Omental fat pad (tissue), 4 donors: ENCODE measurements at places on chromosomes 5 and 9. TPM values are rescaled to one million over a fixed set of nuclear protein-coding genes. Genes with fewer than 3 reads are reported as not detected.

GRCh38 chr9:97749928-97750327 lies 52.8 kb upstream of the XPA start:
- no peak for DNase-seq

DNA sequence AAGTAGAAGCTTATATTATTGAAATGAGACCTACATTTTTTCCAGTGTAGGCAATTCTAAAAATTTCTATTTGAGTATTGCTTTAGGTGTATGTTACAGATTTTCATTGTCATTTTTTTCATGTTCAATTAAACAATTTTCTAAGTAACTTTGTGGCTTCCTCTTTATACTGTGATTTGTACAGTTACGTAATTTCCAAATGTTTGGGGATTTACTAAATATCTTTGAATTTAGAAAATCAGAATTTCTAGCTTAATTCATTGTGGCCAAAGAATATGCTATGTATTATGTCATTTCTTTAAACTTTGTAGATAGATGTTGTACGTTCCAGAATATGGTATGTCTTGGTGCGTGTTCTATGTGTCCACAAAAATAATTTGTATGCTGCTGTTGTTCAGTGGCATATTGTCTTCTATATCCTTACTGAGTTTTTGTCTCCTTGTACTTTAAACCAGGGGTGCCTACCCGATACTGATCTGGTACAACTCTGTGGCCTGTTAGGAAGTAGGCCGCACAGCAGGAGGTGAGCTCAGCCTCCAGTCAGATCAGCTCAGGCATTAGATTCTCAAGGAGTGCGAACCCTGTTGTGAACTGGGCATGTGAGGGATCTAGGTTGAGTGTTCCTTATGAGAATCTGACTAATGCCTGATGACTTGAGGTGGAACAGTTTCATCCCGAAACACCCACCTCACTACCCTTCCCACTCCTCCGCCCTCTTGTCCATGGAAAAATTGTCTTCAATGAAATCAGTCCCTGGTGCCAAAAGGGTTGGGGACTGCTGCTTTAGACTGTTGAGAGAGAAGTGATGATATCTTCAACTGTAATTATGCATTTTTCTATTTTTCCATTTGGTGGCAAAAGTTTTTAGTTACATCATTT lies 63.5 kb downstream of the UBE2R2 start:
- DNase-seq: no peak

DNA sequence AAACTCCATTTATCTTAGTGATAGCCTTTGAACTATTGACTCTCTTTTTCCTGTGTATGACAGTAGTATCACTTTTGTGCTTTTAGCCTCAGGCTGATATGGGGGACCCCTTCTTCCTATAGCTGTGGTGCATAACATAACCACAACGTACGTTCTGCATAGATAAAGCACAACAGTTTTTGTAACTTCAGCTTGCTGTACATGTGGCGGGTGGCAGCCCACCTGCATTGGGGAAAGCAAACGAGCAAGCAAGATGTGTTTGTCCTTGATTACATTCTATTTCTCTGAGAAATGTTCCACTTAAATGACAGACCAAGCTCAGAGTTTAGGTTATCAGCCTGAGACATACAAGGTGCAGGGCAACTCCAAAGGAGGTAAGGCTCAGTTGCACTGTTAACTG lies 309.4 kb downstream of the KDM4C start:
- no peak for DNase-seq

DNA sequence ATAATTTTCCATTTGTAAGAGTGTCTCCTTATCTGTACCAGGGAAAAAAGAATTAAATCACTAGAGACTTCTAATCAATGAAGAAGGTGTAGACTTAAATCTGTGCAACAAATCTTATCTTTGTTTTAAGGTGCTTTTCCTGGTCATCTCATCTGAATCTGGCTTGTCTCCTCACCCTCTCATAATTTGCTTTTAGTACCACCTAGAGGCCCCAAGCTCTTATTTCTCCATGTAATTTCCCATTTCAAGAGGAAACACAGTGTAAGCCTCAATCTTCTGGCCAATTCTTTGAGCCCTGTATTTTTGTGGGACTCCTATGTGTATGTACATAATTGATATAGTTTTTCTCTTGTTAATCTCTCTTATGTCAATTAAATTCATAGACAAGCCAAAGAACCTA lies 1975.3 kb upstream of the CDH6 start:
- DNase-seq: no peak

DNA sequence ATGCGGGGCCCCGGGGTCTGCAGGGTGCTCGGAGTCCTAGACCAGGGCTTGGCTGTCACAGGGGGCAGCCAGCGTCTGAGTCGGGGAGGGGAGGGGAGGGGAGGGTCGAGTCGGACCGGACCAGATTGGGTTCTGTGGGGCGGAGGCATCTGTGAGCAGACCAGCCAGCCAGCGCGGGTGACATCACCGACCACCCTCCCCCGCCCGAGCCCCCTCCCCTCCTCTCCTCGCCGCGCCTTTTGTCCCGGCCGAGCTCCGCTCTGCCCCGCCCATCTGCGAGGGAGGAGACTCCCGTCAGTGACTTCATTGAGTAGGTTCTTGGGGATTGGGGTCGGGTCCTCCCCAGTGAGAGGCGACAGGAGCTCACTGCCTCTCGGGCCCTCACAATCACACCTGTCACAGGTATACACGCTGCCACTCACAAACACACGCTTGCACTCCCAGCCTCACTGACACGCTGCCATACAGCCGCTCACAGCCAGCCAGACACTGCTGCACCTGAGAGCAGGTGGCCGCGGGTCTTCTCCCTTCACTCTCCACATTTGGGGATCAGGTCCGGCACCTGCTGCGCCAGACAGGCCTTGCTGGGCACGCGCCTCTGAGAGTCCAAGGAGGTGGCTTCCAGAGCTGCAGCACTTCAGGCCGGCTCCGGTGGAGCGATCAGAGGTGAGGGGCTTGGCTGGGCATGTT lies 546 bp downstream of the DNAJB5 start:
- DNase-seq: peak; percentile 60

DNA sequence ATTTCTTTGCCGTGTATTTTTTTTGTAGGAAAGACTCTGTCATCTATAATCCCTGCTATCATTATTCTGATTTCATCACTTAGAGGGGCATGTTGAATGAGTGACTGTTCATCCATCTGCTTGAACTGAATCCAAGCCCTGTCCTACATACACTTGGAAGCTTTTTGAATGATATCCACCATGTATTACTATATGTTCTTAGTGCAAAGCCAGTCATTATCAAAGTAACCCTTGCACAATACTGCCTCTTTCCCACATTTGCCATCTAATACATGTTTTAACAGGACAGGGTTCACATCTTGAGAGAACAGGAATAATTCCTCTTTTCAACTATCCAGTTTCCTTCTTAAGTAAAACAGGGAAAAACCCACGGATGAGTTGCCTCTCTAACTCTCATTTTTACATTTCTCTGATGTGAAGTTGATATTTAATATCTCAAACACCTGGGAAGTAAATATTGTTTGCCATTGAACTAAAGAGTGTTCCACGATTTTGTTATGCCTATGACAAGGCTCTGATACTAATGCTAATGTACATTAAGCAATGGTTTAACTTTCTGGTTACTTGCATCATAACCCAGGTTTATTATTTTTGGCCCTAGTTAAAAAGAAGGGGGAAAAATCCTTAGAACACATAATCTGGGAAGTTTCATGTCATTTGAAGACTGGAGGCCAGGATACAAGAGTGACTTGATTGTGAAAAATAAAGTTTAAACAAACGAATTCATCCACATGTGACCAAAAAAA lies 103.7 kb upstream of the TARS1 start:
- no peak for DNase-seq

DNA sequence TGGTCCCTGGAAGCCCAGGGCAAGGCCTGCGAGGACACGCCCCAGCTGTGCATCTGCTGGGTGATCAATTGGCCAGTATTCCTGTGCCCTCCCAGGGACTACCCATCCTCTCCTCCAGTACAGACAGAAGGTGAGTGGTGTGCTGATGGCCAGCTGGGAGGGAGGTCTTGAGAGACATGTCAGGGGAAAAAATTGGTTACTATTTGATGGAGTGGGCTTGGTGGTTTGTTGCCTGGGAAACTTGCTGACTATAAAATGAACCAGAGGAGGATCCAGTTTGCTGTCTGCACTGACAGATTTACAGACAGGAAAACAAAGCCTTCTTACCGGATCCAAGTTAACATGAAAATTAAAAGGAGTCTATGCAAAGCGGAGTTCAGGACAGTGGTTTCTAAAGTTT lies 40.3 kb downstream of the MAP1B start:
- DNase-seq: no peak

DNA sequence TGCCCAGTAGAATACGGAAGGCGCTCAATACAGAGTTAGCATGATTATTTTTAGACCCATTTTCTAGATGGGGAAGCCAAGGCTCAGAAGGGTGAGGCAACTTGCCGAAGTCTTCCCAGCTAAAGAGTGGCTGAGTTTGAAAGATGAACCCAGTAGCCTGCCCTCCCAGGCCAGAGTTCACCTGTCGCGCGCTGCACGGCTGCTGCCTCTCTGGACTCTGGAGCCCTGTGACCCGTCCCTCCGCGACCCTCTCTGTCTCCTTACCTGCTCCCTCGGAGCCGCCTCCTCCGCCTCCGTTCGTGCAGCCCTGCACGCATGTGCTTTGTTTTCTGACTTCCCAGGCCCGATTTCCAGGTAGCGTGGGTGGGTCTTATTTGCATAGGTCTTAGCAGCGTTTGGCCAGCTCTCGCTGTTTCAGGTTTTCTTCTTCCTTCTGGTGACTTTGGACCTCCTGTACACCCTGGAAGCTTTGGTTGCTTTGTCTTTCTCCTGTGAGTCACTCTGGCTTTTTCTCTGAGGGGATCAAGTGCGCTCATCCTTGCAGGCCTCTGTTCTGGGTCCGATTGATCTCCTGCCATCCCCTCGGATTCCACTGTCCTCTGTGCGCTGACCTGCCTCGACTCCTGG lies at the start of gene RNF183:
TSS of gene RNF183 (minus strand) at position 585 of the 627 bp plus-strand sequence. CDS start 5,192 bp downstream, outside the sequence.
- no peak for DNase-seq

The ZFP37 gene
- 2.5 TPM for total RNA-seq

The PCDHB14 gene
- total RNA-seq: 2.0 TPM

The FBXL7 gene
- 18.5 TPM for total RNA-seq

The FAM221B gene
- total RNA-seq: not detected

The ZNF883 gene
- total RNA-seq: 2.1 TPM

The TXNDC8 gene
- not detected for total RNA-seq

The SLC25A2 gene
- total RNA-seq: not detected

The WDR38 gene
- total RNA-seq: not detected

The COL15A1 gene
- total RNA-seq: 21.8 TPM
